ENCODE measurements at places on chromosomes 4 and X. TPM values are rescaled to one million over a fixed set of nuclear protein-coding genes. Genes with fewer than 3 reads are reported as not detected.

DNA sequence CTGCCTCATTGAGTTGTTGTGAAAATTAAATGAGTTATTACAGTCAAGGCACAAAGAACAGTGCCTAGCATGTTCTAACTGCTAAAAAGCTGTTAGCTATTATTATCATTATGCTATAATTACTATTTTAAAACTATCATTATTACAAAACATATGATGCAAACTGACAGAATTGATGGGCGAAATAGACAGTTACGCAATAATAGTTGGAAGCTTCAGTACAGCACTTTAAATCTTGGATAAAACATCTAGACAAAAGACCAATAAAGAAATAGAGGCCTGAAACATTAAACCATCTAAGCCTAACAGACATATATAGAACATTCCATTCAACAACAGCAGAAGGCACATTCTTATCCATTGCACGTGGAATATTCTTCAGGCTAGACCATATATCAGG is 73.0 kb downstream of the TAB3 start:
- DNase-seq, result no peak
- H3K4me1 ChIP-seq, result no peaks in the 10 kb centered on the region
- no peaks in the 10 kb centered on the region for H3K27me3 ChIP-seq
- no peak overlapping the region for H3K27ac ChIP-seq

The RRH gene
- total RNA-seq, result 0.34 TPM

DNA sequence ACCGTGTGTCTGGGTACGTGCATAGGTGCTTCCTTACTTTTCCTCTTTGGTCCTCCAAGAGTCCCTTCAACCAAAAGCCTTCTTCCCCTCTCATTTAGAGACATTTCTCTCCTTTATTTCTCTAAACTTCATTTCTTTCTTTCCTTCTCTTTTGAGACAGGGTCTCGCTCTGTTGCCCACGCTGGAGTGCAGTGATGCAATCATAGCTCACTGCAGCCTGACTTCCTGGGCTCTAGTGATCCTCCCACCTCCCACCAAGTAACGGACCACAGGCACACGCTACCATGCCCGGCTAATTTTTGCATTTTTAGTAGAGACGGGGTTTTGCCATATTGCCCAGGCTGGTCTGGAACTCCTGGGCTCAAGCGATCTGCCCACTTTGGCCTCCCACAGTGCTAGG is 42.2 kb downstream of the ACOX3 start:
- DNase-seq, result no peak
- no peaks in the 10 kb centered on the region for H3K27me3 ChIP-seq
- H3K36me3 ChIP-seq, result peaks cover 3% of the 10 kb centered on the region

DNA sequence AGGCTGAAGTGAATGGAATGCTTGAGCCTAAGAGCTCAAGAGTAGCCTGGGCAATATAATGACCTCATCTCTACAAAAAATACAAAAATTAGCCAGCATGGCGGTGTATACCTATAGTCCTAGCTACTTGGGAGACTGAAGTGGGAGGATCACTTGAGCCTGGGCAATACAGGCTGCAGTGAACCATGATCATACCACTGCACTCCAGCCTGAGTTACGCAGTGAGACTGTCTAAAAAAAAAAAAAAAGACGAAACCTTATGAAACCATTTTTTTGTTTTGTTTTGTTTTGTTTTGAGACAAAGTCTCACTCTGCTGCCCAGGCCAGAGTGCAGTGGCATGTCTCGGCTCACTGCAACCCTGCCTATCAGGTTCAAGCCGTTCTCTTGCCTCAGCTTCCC is 36.9 kb downstream of the TLR10 start:
- peaks cover 3% of the 10 kb centered on the region for H3K4me1 ChIP-seq
- H3K36me3 ChIP-seq, result no peaks in the 10 kb centered on the region
- H3K4me3 ChIP-seq, result no peak overlapping the region
- DNase-seq, result no peak

The PPEF2 gene
- total RNA-seq, result not detected

- no peak for DNase-seq
- peaks cover 51% of the 10 kb centered on the region for H3K27me3 ChIP-seq
- no peaks in the 10 kb centered on the region for H3K4me1 ChIP-seq
- H3K4me3 ChIP-seq, result no peak overlapping the region
Observed at GRCh38 chr4:151797131-151797530, 36.3 kb upstream of the GATB start.

The DLG3 gene
- 62.5 TPM for total RNA-seq

DNA sequence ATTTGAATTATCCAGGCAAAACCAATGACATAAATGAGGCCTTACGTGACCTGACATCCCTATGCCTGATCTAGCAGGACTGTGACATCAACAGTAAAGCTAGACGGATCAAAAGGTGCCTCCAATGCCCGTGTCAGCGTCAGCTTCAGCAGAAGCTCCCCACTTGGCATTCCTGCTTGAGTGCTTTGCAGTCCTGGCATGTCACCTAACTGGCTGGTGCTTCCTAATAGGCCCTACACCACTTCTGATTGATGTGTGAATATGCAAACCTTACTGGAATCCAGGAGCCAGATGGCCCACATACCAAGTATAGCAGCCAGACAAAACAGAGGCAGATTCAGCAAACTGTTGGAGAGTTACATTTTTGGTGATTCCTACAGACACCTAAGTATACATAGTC is 224.2 kb downstream of the DMD start:
- no peak for DNase-seq
- no peaks in the 10 kb centered on the region for H3K36me3 ChIP-seq
- no peaks in the 10 kb centered on the region for H3K27me3 ChIP-seq
- H3K4me1 ChIP-seq, result no peaks in the 10 kb centered on the region

Data from Calu3 (cell line).